Osteoblast (primary cell): ENCODE measurements at places on chromosomes 6 and 20.

GRCh38 chr6:6547110-6547879 is 41.2 kb upstream of the LY86 start:
- peak; percentile 95 for DNase-seq

GRCh38 chr20:34562641-34563040 is 4.1 kb downstream of the MAP1LC3A start:
- DNase-seq = peak; percentile 93

- DNase-seq = no peak
Measured at GRCh38 chr6:73640179-73640750, 13.5 kb downstream of the SLC17A5 start.

DNA sequence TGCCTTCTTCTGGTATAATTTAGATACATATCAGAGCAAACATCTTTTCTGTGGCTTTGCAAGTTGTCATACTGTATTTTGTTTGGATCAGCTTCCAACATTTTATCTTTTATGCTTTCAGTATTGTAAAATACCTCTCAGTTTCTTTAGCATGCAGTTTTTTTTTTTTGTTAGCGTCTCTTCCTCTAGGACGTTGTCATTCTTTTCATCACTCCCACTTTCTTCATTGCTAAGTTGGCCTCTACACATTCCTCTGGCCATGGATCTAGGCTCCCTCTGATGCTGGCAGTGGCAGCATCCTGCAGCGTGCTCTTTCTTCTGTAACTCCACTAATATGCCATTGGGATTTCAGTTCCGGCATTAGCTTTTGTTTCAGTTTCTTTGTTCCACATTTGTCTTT is 21.7 kb downstream of the RPRD1B start:
- DNase-seq = no peak

GRCh38 chr6:105251689-105252088 is 71.9 kb upstream of the POPDC3 start:
- no peak for DNase-seq

GRCh38 chr20:25692499-25692898 is 4.2 kb downstream of the ZNF337 start:
- no peak for DNase-seq
